ENCODE measurements at places on chromosomes 12 and 14.

DNA sequence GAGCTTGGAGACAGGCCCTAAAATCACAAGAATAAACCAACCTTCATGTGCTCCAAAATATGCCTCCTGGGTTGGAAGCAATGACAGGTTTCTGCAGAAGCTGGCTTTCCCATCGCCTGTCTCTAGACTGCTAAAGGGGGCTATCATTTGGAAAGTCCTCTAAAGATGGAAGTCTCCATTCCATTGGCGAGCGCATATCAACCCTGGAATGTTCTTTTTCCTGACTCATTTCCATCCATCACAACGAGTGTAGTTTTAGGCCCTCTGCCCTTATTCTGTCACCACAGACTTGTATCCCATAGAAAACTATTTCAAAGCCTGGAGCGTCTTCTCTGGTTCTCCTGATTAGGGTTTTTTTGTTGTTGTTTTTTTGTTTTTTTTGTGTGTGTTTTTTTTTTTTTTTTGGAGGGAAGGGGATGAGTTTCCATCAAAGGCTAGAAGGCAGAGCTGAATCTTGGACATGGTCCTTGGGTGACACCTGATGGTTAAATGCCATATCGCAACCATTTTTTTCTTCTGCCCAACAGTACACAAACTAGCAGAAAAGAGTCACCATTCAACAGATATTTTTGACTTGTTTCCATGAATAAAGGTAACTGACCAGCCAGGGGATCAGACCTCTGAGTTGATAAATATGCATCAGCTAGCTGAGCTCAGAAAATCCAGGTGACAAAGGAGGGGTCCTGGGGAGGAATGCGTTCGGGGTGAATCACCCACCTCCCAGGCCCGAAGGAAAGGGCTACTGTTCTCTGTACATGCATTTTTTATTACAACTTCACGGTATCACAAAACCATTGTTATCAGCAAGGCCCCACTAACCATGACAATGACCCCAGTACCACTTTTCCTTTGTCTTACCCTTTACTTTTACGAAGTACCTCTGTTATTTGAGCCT is 40.5 kb downstream of the KCNA5 start:
- DNase-seq = no peak

- DNase-seq = no peak
Observed at GRCh38 chr12:67702136-67702535, 53.6 kb downstream of the DYRK2 start.

- no peak for DNase-seq
Observed at GRCh38 chr12:68478516-68479260, 132.0 kb upstream of the RAP1B start.

DNA sequence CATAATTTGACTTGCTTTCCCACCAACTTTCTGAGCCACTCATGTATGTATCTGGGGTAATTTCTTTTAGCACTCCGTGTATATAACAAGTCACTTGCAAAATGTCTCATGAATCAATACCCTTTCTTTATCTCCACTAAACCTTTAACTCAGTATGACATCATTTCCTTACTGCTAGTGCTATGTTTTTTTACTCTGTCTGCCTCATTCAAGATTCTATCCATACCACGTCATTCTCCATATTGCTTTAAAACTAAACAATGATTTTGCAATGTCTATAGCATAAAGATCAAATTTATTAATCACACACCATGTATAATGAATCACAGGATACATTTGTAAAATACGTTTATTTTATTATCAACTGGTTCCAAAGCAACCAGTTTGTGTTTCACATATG is 178.2 kb downstream of the PIK3C2G start:
- DNase-seq = no peak

DNA sequence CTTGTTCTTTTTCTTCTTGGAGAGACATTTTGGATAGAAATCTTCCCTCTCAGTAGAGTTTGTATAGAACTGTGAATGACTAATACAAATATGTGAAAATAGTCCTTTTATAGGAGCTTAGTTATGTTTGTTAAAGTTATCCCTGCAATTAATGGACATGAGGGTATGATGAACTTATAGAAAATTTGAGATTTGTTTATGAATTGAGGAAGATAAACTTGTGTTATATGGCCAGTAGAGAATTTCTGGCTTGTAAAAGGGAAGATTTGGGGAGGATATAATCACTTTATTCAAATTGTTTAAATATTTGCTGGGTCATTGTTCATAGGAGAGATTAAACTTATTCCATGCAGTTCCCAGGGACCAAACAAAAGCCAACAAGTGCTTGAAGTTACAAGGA is 119.6 kb downstream of the DAAM1 start:
- no peak for DNase-seq

GRCh38 chr12:6529291-6529737 is 5.0 kb upstream of the GAPDH start:
- no peak for DNase-seq

- no peak for DNase-seq
Observed at GRCh38 chr12:63994704-63995103, 150.2 kb downstream of the SRGAP1 start.

- no peak for DNase-seq
Observed at GRCh38 chr12:131527092-131527491, 183.8 kb upstream of the SFSWAP start.

DNA sequence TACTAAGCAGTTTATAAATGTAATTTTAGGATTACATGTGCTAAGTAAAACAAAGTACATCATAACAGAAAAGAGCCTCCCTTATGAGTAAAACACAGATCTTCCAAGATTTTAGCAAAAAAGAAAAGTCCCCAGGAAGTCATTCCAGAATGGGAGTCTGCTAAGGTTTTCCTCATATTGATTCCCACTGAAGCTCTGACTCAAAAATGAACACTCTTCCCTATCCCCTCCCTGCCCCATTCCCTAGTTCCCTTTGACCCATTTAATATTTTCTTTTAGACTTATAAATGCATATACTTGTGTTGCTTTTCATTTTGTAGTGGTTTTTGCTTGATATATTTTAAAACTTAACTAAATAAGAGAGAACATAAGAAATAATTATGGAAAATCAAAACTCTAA is 40.1 kb downstream of the PTGER2 start:
- no peak for DNase-seq

GRCh38 chr12:91774434-91774921 is 371.2 kb downstream of the BTG1 start:
- no peak for DNase-seq

- DNase-seq = no peak
Observed at GRCh38 chr12:57276935-57277563, 26.1 kb upstream of the STAC3 start.

- no peak for DNase-seq
Observed at GRCh38 chr12:114397978-114398881, 7.7 kb downstream of the TBX5 start.

GRCh38 chr12:99087278-99087677 is 442.2 kb downstream of the APAF1 start:
- DNase-seq = no peak

- no peak for DNase-seq
Observed at GRCh38 chr14:82394916-82395315, 861.3 kb upstream of the SEL1L start.

GRCh38 chr12:132689227-132689626 is 1.8 kb downstream of the PXMP2 start:
- DNase-seq = no peak

DNA sequence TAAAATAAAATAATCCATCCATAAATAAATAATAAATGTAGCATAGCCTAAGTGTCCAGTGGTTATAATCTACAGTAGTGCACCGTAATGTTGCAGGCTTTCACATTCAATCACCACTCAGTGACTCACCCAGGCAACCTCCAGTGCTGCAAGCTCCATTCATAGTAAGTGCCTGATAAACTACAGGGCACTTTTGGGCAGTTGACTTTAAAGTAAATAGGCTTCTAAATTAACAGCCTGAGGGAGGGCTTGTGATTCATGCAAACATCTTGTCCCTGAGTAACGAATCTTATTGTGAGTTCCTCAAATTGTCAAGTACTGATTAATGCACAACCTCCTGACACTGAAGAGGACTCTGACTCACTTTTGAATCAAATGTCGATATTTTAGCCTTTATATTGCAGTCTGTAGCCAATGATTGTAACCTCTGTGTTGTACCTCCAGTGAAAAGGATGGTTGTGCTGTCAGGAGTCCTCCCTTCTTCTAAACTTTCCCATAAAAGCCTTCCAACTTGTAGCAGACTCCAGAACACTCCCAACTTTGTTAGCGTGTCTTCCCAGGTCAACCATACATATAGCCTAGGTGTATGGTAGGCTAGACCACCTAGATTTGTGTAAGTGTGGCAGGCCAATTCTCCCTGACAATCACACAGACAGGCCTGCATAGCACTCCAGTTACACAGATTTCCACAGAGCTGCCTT is 55.0 kb upstream of the BICD1 start:
- no peak for DNase-seq

DNA sequence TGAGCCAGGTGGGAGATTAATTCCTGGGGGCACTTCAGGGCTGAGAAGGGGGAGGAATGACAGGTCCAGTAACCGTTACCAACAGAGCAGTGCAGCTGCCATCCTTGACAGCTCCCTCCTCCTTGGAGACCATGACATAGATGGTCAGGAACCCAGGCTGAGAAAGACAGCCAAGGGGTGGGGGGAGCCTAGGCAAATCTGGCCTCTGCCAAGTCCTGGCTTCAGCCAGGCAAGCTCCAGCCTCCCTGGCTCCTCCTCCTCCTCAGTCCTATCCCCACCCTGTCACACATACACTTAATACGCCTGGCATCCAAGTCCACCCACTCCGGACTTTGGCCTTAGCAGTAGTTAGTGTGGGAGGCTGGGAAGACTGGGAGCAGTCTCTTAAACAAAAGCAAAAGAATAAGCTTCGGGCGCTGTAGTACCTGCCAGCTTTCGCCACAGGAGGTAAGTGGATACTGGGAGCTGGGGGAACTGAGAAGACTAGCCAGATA is at the start of gene RDH5:
Gene RDH5 (plus strand): TSS at position 323 of the 494 bp plus-strand sequence. CDS start 792 bp downstream, outside the sequence.
- no peak for DNase-seq

Measured in activated T-helper 1 cell treated with anti-CD3 and anti-CD28 coated beads, Interleukin-2, amount 50 U/mL, for 16 hours (primary cell).